ENCODE measurements at places on chromosomes 5 and 9.

GRCh38 chr9:114452219-114453165, 52.8 kb downstream of the WHRN start:
- DNase-seq, result no peak

DNA sequence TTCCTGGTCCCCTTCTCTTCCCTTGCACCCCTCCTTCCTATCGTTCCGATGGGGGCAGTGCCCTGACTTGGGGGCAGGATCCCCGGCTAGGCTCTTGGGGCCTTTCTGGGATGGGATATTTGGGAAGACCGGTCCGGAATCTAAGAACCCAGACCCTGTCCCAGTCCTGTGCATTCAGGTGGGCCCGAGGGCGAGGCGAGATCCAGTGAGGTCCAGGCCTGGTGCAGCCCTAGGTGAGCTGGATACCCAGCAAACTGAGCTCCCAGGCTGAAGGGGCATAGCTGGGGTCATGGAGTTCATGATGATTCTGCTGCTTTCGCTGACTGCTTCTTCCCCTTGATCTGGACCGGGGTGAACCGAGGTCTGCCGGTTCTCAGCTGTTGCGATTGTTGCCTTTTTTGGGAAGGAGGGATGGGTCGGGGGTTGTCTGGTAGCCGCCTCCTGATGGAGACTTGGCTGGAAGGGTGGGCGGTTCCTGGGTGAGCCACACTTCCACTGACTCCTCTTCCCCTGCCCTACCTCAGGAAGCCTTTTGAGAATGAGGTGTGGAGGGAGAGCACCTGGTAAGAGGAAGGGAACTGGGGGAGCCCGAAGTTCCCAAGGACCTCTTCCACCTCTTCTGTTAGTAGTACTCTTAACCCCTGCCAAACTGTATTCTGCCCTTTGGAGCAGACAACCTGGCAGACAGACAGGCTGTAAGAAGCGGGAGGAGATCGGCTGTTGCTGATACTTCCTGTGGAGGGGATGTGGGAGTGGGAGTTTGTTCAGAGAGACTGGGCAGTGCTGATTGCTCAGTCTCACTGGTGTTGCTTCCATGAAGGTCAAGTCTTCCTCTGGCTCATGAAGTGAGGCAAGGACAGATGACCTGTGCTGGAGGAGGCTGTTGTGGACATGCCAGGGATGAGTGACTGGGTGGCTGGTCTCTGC, 1.0 kb downstream of the LRRC8A start:
- DNase-seq, result no peak

GRCh38 chr5:148972974-148973374, 89.9 kb downstream of the SH3TC2 start:
- no peak for DNase-seq

GRCh38 chr9:16450578-16450977, 419.9 kb downstream of the BNC2 start:
- DNase-seq, result no peak

DNA sequence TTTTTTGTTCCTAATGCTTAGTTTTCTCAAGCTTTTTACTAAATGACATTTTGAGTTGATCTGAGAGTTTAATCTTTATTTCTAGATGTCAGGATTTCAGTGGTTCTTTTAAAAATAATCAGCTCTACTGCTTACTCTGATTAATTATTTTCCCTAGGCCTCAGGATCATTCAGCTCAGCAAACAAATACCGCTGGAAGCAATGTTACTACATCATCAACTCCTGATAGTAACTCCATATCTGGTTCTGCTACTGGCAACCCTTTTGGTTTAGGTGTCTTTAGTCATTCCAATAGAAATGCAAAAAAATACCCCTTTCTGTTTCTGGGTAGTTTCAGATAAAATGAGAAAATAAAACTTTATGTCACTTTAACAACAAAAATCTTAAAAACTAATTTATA, 5.6 kb upstream of the IDNK start:
- no peak for DNase-seq

- DNase-seq, result no peak
These were observed 1.6 kb upstream of the TNIP1 start for GRCh38 chr5:151082282-151082902.

DNA sequence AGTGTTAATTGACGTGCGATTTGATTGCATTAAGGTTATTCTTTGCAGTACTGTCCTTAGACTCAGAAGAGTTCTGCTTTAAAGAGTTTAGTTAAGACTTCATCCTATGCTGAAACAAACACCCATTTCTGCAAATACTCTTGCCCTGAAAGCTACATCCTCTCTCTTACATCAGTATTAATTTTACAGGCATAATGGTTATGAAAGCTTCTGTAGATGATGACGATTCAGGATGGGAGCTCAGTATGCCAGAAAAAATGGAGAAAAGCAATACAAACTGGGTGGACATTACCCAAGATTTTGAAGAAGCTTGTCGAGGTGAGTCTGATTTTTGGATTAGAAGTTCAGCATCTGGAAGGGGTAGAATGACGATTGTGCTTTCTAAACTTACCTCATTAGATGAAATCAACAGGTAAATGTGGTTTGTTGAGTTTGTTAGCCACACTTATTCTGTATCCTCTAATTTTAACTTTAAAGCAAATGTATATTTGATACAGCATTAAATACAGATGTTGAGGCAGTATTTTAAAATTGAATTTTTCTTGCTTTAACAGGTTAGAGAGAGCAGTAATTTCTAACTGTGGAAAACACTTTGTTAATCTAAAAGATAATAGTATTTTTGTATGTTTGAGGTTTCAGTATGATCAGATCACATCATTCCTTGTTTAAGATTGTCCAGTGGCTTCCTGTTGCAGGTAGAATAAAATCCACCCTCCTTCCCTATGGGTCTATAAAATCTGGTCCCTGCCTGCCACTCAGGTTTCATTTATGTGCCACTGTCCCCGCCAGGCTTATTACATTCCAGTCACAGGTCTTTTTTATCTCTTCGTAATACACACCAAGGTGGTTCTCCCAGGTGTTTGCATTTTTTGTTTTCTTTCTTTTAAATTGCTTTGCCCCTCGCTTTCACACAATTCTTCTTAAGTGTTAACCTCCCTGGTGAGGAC, 1.3 kb downstream of the NAA35 start:
- DNase-seq, result no peak

- no peak for DNase-seq
These were observed 18.3 kb downstream of the MARCHF3 start for GRCh38 chr5:127011961-127012644.

DNA sequence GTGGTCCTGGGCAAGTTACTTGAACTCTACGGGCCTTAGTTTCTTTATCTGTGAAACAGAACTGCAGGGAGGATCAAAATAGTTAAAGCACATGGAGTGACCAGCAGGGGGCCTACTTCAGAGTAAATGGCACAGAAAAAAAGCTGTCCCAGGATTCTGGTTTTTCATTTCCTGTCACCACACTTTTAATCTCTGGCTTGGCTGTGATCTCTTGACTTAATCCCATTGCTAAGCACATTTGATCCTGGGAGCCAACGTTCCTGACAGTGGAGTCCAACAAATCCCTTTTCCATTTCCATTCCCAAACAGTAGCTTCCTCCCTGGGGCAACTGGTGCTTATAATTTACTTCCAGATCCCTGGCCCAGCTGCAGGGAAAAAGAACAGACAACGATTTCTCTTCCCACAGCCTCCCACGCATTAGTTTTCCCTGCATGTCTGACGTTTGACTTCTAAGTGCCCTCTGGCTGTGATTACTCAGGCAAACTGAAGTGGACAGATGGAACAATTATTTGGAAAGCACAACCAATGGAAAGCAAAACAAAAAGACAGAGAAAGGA, 136.5 kb upstream of the STK32A start:
- DNase-seq, result peak; percentile 15

DNA sequence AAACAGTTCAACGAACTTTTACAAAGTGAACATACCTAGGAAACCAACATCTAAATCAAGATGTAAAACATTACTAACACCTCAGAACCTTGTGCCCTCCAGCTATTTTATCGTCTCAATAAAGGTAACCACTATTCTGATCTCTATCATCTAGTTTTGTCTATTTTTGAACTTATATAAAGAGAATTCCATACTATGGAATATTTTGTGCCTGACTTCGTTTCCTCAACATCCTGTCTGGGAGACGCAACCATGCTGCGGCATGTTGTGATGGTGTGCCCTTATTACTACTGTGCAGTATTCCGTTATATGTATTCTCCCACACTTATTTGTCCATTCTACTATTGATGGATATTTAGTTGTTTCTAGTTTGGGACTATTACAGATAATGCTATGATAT, 99.2 kb downstream of the NR6A1 start:
- DNase-seq, result no peak

GRCh38 chr5:56359809-56360685, 126.9 kb upstream of the ANKRD55 start:
- no peak for DNase-seq

DNA sequence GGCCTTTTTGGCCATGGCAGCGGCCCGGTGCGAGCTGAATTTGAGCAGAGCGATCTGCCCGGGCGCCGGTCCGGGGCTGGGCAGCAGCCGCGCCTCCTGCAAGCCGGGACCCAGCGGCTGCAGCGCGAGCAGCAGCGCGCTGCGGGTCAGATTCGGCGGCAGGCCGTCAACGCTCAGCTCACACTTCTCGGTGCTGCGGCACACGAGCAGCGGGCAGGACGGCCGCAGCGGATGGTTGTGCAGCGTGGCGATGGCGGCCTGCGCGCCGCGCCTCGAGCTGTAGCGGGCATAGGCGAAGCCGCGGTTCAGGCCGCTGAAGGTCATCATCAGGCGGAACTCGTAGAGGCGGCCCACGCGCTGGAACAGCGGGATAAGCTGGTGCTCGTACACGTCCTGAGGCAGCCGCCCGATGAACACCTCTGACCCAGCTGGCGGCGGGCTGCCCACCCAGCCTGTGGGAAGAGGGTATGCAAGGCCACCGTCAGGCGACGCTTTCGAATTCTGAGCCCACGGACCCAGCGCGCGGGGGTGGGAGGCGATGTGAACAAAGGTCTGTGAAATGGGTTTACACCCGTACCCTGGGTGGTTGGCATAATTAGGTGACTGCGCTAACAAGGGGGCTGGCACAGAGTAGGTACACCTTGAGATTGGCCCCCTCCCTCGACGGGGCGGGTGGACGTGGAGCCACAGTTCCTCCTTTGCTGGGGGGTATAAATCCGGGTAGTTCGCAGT, 755 bp downstream of the DND1 start:
- DNase-seq, result no peak

GRCh38 chr5:68217047-68217355, 1.4 kb downstream of the PIK3R1 start:
- no peak for DNase-seq

DNA sequence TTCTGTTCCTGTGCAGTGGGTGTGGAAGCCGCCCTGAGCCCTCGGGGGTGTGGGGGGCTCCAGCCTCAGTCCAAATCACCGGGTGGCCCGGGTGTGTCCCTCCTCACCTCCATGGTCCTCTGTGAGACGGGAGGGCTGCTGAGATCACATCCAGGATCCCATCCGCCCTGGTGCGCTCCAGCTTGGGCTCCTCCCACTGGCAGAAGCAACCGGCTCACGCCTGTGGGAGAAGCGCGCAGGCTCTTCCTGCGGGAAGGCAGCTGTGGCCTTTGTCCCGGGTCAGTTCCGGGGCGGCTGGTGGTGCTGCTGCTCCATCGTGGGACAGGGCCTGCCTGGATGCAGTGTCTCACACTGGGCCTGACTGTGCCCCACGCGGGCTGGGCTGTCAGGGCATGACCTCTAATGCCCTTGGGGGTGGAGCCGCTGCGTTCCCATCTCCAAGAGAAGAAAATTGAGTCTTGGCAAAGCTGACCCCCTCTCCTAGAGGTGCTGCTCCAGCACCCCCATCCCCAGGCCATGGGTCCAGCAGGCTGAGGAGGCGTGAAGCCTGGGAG, 18.5 kb downstream of the OLFM1 start:
- no peak for DNase-seq

DNA sequence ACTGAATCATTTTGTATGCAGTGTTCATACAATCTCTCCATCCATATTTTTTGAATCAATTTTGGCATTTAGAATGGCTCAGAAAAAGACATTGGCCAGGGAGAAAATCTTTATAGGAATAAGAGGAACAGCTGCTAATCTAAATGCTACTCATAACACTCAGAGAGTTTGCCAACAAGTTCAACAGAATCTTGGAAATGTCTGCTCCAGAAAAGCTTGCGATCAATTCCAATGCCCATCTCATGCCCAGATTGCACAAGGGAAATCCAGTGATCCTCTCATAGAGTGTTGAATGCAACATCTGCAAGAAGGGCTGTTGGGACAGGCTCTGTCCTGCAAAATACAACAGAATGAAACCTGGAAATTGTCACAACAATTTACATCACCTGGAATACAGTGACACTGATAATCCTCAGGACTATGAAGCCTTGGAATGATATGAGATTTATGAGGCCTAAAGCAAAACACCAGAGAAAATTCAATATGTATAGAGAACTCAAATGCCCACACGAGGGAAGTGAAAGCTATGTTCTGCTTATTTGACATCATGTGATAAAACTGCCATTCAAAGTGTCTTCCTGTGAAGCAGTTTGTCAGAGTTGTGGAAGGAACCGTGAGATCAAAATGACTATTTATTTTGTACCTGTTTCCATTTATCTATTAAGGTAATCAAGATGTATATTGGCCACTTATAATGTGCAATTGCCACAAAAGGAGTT, 190.1 kb downstream of the PARP8 start:
- DNase-seq, result no peak

GRCh38 chr5:135434591-135435466, 12.3 kb downstream of the DCANP1 start:
- no peak for DNase-seq

- DNase-seq, result no peak
These were observed 63.6 kb downstream of the CEP120 start for GRCh38 chr5:123359454-123360200.

- peak; percentile 20 for DNase-seq
These were observed 17.7 kb upstream of the UBAC1 start for GRCh38 chr9:135978642-135979546.

DNA sequence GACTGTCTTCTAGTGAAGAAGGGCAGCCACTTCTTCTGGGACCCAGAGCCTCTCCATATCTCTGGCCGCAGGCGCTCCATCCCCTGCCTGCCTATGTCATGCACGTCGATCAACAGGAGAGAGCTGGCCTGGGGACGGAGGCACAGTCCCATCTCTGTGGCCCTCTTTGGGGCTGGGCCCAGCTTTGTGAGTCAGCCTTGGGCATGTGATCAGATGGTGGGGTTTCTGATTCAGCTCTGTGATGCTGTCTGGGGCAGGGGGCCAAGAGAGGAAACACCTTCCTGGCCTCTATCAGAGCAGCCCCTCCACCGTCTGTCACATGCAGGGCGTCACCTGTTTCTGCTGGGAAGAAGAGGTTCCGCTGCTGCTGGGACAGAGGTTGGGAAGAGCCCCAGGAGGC, 72.6 kb downstream of the MVB12B start:
- DNase-seq, result no peak

All from stimulated activated CD4-positive, alpha-beta T cell treated with anti-CD3 and anti-CD28 coated beads, Interleukin-2, amount 100 ng/mL, for 48 hours (primary cell).